Gastrocnemius medialis (tissue), 4 donors: ENCODE measurements at places on chromosomes 5 and 9. TPM values are rescaled to one million over a fixed set of nuclear protein-coding genes. Genes with fewer than 3 reads are reported as not detected.

DNA sequence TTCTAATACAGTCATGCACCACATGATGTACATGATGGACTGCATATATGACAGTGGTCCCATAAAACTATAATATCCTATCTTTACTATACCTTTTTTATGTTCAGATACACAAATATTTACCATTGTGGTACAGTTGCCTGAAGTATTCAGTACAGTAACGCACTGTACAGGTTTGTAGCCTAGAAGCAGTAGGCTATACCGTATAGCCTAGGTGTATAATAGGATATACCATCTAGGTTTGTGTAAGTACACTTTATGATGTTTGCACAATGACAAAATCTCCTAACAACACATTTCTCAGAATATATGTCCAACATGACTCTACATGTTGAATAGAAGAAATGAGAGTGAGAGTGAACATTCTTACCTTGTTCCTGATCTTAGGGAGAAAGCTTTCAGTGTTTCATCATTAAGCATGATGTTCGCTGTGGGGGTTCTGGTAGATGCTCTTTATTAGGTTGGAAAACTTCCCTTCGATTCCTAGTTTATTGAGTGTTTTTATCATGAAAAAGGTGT is 31.8 kb downstream of the AMBP start:
- no peaks in the 10 kb centered on the region for H3K4me1 ChIP-seq
- no peak for DNase-seq
- H3K4me3 ChIP-seq: no peak overlapping the region
- H3K27me3 ChIP-seq: no peaks in the 10 kb centered on the region
- H3K36me3 ChIP-seq: no peaks in the 10 kb centered on the region

SOX30 gene
- not detected for total RNA-seq

OR1J2 gene
- total RNA-seq: not detected

PCDHB15 gene
- total RNA-seq: 0.33 TPM

SSNA1 gene
- 115 TPM for total RNA-seq
